Stimulated activated CD4-positive, alpha-beta T cell treated with anti-CD3 and anti-CD28 coated beads, Interleukin-15, amount 100 ng/mL, for 24 hours (primary cell): ENCODE measurements at places on chromosomes 5 and 9.
A peak's percentile ranks its signal among the peaks of the same experiment; 100 is the strongest.

DNA sequence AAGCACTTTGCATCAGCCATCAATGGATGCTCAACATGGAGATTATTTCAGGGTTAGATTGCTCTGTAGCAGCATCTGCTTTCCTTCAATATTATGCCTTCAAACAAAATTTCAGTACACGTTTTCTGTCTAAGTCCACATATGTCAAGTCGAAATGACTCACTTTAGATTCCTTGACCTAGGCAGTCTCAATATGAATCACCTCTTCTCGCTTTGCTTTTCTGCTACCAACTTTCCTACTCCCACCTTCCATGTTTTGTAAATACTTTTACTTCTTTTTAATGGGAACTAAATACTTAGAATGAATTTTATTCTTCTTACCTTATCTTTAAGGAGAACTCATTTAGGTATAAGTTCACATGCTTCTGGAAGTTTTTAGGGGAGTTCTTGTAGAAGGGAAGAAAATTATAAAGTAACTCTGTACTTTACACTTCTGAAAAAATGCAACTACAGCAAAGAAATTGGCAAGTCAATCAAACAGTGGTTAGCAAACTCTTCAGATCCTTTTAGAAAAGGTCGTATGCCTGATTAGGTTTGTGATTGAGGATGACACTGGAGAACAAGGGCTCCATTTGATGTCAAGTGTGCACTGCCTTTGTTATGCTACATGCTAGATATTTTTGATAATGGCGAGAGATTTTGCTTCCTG, 478.5 kb upstream of the SMARCA2 start:
- DNase-seq, result no peak

- no peak for DNase-seq
These were observed 115.4 kb downstream of the ADRB2 start for GRCh38 chr5:148941810-148942209.

DNA sequence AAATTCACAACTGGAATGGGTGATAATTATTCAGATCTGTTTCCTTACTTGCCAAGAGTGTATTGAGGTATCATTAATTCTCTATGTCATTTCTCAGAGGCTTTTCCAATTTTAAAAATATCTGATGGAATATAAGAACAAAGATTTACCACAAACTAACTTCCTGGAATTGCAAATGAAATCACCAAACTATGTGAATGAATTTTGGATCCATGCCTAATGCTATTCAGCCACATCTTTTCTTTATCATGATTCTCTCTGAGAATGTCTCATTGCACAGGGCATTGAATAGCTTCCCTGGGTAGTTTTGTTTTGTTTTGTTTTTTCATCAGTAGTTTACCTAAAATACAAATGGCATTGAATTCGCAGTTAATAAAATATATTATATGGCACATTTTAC, 146.9 kb upstream of the FBN2 start:
- DNase-seq, result no peak

GRCh38 chr5:138469540-138470321, 4.5 kb downstream of the EGR1 start:
- DNase-seq, result no peak

- DNase-seq, result no peak
These were observed 1.4 kb downstream of the ADAMTS12 start for GRCh38 chr5:33890131-33891032.

DNA sequence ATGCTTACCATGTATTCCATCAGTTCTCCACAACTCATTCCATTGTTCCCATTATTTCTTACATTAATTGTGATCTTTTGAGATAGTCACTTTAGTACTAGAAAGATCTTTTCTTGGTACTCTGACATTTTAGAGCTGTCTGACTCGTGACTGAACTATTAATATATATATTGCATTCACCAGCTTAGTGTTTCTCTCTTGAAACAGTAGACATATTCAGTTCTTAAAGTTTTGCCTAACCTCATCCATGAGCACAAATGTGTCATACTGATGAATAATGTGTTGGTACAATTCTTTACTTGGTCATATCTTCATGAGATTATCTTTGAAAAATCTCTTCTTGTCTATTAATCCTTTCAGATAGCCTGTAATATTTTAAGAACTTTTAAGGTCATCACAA, 74.3 kb downstream of the NLN start:
- no peak for DNase-seq

DNA sequence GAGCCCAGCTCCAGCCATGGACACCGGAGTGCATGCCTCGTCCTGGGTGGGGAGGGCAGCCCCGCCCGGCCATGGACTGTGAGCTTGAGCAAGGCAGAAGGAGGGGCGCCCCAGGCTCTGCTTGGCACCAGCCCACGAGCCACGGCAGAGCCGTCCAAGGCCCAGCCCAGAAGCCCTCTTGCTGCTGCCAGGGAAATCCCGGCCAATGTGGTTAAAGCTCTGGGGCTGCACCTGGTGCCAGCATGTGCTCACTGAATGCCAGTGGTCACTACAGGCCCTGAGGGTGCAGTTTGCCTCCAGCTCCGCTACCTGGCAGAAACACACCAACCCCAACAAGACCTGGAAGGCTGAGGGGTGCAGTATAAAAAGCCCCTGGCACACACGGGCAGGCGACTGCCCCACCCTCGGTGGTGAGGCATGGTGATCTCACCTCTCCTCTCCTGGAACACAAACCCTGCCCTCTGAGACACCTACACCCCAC, 11.8 kb downstream of the BRD3 start:
- no peak for DNase-seq

DNA sequence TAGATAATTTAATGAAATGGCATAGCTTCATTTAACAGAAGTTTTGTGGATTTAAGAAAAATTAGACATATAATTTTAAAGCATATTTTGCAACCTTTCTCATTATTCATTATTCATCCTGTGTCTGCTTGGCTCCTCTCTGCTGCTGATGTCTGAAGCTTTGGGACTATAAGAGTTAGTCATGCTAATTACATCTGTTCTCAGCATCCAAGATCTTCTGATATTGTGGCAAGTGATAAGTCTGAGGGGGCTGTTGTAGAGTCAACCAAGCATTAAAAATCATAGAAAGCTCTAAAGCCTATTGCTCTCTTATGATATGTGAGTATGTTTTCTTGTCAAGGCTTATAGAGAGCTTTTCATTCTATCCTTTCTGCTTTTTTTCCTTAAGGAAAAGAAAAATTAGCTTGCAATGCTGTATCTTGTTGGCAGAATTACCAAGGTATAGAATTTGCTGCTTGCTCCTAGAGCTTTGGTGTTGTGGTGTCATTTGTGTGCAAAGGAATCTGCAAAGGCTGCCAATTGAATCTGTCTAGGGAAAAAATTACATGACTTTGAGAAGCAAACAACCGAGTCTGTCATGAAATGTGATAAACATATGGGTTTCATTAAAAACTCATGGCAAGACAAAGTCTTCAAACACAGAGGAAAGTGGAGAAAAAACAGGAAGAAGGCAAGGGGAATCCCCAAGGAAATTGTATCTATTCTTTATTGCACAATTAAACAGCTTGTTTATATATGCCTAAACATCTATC, 156.1 kb upstream of the DAB2 start:
- DNase-seq, result no peak

DNA sequence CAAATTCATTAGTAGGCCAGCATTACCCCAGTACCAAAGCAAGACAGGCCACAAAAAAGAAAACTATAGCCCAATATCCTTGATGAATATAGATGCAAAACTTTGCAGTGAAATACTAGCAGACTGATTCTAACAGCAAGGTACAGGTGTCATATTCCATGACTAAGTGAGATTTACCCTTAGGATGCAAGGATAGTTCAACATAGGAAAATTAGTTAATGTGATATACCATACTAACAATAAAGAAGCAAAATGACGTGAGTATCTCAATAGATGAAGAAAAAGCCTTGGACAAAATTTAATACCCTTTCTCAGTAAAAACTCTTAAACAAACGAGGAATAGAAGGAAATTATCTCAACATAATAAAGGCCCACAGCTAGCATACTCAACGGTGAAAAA, 13.3 kb downstream of the ZNF131 start:
- DNase-seq, result no peak

DNA sequence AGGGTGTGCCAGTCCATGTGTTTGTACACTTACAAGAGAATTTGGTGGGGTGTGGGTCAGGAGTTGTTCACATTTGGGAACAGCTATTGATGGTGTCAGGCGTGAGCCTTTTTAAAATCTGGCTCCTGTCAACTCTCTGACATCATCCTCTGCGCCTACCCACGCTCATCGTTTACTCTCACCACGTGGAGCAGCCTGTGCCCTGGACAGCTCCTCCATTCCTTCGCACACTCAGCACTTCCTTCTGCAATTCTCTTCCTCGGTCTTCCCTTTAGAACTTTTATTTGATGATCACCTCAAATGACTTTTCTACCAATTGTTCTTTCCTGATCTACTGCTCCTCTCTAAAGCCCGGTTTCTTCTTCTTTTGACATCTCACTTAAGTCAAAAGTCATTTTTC, 42.1 kb upstream of the GNAQ start:
- DNase-seq, result peak; percentile 14

DNA sequence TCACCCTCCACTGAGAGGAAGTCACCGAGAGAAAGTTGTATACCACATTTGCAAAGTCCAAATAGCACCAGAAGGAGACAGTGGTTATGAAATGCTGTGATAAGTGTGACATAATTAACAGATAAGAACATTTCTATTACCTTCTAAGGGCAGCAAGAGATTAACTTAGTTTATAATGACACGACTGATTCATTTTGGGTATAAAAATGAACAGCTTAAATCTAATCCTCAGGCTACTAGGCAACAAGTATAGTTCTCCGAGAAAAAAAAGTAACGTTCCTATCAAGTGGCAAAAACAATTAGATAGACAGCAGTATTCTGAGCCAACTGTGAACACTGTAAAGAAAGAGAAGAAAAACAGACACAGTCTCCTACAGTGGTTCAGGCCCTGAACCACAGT, 431.2 kb upstream of the GRAMD2B start:
- no peak for DNase-seq

- DNase-seq, result no peak
These were observed 73.8 kb upstream of the IL17B start for GRCh38 chr5:149452665-149453617.

DNA sequence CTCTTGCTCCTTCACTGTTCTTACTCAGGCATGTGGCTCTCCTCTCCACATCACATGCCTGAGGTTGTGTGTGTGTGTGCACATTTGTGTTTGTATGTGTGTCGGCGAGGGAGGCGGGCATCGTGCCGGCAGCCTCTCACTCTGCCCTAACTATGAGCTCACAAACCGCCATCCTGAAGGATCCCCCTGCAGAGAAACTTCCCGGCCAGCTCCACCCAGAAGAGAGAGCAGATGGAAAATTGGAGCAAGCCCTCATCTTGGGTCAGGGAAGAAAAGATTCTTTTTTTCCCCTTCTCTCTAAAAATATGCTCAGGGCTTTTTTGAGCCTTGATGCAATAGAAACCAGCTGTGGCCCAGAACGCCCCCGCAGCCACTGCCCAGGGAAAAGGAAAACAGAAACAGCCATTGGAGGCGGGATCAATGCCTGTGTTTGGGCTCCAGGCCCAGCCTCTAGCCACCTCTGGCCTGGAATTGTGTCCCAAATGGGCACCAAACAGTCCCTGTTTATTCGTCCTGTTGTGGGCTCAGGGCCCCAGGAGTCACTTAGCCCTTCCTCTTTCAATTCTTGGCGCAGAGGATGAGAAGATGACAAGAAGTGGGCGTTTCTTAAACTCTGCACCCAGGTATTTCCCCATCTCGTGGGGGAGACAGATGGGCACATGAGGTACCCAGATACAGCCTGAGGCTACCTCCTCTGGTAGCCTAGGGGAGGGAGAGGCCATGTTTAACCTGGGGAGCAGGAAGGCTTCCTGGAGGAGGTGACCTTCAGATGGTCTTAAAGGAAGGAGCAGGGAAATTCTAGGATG, 151.5 kb downstream of the RGS3 start:
- DNase-seq, result peak; percentile 48

DNA sequence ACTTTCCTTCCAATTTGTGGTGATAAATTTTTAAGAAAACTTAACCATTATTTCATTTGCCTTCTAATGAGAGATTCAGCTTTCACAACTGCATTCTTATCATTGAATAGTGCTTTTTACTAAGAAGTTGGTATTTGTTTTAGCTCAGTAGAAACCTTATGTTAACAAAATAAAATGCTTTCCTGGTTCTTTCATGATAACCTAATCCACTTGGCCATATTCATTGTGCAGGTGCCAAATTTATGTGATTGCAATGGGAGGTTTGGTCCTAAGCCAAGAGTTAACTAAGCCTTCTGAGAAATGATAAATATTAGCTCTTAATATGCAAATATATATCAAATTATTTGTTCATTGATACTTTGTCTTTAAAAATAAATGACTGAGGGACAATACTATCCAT, 141.1 kb upstream of the TLE4 start:
- no peak for DNase-seq

GRCh38 chr5:6822556-6823343, 109.5 kb downstream of the TENT4A start:
- DNase-seq, result no peak

DNA sequence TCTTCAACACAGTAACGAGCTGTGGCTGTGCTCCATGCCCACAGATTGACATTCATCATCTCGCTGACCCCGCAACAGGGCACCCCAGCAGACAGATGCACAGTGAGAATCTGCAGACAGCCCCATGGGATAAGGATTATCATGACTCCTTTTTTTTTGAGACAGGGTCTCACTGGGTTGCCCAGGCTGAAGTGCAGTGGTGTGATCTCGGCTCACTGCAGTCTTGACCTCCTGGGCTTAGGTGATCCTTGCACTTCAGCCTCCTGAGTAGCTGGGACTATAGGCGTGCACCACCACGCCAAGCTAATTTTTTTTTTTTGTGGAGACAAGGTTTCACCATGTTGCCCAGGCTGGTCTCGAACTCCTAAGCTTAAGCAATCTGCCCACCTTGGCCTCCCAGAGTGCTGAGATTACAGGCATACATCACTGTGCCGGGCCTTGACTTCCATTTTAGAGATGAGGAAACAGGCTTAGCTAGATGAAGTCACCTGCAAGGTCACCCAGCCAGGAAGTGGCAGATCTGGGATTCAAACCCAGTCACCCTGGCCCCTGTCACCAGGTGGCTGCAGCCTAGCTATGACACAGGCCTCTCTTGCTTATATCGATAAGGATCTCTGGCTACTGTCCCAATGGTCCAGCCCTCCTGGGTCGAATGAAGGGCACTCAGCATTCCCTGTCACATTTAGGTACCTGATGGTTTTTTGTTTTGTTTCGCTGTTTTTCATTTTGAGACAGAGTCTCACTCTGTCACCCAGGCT, 5.1 kb downstream of the AIF1L start:
- DNase-seq, result no peak

- DNase-seq, result no peak
These were observed 877.9 kb upstream of the WWC1 start for GRCh38 chr5:167413506-167413905.

DNA sequence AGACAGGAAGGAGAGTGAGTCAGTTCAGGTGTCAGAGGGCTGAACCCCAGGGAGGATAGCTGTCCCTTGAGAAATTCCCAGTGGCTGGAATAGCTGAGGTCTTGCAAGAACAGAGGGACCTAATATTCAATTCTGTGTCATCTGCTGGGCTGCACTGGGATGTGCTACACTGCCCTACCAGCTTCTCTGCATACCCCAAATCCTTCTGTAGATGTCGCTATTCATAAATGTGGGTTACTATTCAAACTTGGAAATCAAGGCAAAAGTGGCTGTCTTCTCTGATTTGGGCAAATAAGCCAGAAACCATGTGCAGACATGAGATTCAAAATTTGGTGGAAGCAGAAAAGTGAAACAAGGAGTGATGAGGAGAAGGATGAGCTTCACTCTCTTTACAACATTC, 16.3 kb downstream of the TNFSF8 start:
- DNase-seq, result no peak
